ENCODE measurements at places on chromosomes 12 and 14. TPM values are rescaled to one million over a fixed set of nuclear protein-coding genes. Genes with fewer than 3 reads are reported as not detected.

MPHOSPH9 gene
- 27.4 TPM for total RNA-seq

PPP1R36 gene
- not detected for total RNA-seq

SVOP gene
- total RNA-seq, result not detected

C14orf180 gene
- total RNA-seq, result not detected

BDKRB1 gene
- not detected for total RNA-seq

MGP gene
- total RNA-seq, result 223 TPM

P2RX2 gene
- not detected for total RNA-seq

TMEM132D gene
- total RNA-seq, result not detected

ACAD10 gene
- 19.7 TPM for total RNA-seq

GLIPR1L1 gene
- not detected for total RNA-seq

TAC3 gene
- total RNA-seq, result not detected
